Prostate gland (tissue), 2 donors: ENCODE measurements at places on chromosomes 3 and 15.
A peak's percentile ranks its signal among the peaks of the same experiment; 100 is the strongest.

GRCh38 chr15:71272932-71273331 is 157.7 kb downstream of the THSD4 start:
- DNase-seq: no peak

GRCh38 chr3:187208159-187208558 is 10.9 kb downstream of the RTP1 start:
- DNase-seq: peak; percentile 26

- no peak for DNase-seq
These were observed 269.8 kb downstream of the RYR3 start for GRCh38 chr15:33580526-33580925.

GRCh38 chr3:41224120-41224806 is 25.0 kb downstream of the CTNNB1 start:
- no peak for DNase-seq

DNA sequence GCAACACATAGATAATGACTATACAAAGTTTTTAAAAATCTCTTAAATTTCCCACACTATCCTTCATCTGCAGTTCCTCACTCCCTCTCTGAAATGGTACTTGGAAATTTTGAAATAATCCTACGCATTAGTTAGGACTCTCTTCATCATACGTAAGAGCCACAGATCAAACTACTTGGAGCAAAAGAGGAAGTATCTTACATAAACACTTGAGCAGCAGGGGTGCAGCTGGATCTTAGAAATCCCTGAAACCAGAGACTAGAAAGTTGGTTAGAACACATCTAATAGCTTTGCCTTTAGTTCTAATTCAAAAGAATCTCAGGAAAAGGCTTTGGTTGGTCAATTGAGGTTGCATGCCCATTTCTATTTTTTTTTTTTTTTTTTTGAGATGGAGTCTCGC is 38.8 kb upstream of the ZNF445 start:
- no peak for DNase-seq

DNA sequence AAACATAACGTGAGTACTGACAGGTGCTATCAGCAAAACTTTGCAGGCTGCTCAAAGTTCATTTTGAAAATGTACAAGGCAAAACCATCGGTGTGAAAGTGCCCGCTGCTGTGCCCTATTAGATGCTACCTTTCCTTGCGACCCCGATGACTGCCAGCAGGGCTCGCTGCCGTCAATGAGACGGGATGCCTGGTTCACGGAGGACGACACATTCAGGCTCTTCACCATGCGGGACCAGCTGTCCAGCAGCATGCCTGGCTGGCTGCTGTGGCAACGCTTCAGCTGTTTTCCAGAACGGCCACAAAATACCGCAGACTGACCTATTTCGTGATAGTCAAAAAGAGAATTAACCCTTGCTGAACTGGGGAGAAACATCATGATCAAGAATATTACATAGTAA is 92.7 kb upstream of the OCA2 start:
- peak; percentile 37 for DNase-seq

DNA sequence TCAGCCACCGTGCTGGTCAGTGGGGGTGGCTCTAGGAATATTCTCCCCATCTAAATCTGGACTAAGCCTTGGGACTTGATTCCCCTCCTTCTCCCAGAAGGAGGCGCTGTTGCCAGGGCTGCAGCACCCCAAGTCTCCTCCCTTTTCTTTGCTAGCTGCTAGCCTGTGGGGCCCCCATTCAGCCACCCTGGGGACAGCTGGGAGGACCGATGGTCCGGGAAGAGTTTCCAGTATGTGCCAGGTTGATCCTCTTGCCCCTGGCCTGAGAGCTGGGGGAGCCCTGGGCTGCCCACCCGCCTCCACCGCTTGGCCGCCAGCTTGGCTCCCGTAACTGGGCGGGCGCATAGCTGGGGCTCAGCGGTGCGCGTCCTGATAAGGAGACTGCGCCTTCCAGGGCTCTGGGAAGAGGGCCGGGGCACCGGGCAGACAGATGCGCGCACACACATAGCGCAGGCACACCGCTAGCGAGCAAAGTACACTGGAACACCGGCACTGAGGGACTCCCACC is 4.2 kb downstream of the SMAD6 start:
- no peak for DNase-seq

DNA sequence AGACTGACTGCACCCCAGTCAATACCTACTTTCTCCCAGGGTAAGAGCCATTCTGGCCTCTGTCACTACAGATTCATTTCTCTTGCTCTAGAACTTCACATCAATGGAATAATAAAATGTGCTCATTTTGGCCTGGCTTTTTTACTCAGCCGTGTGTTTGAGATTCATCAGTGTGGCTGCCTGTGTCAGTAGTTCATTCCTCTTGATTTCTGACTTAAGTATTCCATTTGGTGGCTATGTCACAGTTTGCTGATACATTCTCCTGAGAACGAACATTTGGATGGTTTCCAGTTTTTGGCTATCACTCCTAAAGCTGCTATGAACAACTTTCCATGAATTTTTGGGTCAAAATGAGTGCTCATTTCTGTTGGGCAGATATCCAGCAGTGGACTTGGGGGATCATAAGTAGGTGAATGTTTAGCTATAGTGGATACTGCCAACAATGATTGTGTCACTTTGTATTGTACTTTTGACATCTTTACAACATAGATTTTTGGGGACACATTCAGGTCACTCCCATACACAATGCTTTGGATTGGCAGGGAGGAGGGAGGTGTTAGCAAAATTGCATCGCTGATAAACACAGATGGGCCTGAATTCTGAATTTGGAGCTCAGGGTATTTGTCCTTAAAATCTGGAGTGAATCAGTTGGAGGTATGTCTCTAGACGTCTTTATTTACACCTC is 19.8 kb upstream of the FAM107A start:
- no peak for DNase-seq

DNA sequence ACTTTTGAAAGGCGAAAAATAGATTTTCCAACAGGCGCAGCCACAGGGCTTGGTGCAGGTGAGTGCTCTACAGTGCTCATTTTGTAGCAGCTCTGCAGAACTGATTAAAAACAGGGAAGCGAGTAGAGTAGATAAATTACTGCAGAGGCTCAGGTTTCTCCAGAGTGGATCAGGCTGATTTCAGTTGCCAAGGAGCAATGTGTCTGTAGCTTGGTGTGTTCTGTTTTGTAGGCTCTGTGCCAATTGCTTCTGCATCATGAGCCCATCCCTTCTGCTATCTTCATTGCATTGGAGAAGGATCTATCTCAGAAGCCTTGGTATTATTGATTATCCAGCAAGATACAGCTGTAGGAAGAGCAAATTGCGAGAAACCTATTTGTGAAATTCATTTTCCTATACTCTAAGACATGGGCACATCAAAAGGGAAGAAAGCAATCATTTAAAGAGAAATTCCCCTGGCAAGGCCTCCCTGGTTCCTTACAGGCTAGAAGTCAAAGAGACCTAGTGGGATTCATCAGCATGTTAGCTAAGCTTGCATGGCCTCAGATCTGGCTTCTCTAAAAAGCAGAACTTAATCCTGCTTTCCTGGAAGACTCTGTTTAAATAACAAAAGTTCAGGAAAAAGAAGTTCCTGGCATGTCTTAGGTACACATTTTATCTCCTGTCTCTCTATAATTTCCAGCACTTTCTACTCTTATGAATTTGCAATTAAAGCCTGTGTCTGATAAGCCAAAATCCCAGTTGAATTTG is 432.4 kb upstream of the ATP10A start:
- no peak for DNase-seq

DNA sequence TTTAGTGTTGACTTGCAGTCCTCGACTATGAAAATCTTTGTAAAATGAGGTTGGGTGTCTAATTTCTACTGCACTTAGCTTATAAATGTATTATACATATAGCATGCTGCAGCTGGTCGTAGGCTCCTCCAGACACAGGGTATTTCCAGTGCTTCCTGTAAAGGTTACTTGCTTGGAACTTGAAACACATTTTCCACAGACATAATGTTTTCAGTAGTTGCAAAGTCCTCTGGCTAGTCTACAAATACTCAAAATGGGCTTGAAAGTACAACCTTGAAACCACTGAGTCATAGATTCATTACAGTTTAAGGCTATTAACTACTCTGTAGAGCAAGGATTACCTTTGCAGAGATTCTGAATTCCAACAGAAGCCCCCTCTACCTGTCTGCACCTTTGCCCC is 464.1 kb downstream of the RAP2B start:
- no peak for DNase-seq

GRCh38 chr3:11724615-11725339 is 81.1 kb upstream of the VGLL4 start:
- DNase-seq: no peak

- no peak for DNase-seq
These were observed 50.0 kb upstream of the CDIN1 start for GRCh38 chr15:36529296-36530011.

DNA sequence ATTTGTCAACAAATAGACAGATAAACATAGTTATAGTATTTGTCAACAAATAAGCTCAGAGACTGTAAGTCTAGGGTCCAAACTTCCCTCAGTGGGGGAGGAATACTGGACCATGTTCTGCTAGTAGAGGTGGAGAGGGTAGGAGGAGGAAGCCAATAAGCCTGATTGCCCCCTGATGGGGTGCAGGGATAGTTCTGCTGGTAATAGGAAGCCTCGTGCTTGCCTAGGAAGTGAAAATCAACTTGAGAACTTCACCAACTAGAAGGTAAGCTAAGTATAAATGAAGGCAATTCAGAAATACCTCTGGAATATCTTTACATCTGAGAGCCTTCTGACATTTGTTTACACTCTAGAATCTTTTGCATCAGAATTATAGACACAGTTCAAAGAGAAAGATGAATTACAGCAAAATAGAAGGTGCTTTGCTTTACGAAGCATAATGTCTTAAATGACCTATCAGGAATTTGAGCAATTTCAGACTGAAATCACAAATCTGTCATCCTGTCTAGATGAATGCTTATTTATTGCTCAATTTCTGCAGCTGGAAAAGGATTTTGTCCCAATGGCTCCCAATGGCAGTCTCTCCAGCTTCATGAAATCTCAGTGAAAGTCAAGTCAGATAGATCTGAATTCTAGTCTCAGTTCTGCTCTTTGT is 225.6 kb upstream of the TBC1D5 start:
- no peak for DNase-seq

DNA sequence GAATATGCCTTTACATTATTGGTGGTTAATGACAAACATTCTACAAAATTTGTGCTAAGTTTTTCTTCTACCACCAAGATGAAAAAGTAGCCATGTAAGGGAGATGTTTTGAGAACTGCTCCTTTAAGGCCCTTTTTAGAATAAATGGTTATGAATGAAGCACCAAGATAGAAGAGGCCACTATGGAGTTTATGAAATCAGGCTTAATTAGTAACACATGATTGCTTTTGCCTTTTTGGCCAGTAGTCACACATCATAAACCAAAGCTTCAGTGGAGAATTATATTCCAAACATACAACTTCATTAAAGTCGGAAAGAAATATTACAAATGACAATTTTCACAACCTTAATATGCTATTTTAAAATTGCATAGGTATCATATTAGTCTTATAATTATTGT is 331.7 kb downstream of the RBMS3 start:
- no peak for DNase-seq

DNA sequence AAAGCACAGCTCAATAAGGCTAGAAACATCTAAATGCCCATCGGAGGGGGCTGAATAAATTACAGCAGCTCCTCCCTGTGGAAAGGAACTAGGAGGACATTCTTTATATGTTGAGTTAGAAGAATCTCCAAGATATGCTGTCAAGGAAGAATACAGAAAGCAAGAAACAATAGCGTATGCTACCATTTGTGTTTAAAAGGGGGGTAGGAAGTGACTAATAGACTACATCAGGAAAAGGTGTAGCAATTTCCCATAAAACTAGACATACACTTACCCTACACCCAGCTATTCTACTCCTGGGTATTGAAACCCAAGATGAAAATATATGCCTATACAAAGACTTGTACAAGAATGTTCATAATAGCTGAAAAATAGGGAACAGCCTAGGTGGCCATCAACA is 21.6 kb downstream of the SEC61A1 start:
- DNase-seq: no peak

DNA sequence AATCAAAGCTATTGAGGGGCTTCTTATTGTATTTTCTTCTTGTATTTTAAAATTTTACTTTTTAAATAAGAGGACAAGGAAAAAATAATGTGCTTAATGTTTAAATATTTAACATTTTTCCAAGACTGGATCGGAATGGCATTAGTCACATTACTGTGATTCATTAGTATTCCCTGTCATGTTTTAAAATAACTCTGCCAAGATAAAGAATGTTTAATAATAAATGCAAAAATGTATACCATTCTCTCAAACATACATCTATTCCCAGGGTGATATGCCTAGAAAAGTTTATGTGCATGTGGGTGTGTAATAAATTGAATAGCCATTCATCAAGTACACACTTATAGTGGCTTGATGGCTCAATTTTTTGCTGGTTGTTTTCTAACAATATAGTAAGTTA is 936.1 kb downstream of the PLOD2 start:
- DNase-seq: no peak

DNA sequence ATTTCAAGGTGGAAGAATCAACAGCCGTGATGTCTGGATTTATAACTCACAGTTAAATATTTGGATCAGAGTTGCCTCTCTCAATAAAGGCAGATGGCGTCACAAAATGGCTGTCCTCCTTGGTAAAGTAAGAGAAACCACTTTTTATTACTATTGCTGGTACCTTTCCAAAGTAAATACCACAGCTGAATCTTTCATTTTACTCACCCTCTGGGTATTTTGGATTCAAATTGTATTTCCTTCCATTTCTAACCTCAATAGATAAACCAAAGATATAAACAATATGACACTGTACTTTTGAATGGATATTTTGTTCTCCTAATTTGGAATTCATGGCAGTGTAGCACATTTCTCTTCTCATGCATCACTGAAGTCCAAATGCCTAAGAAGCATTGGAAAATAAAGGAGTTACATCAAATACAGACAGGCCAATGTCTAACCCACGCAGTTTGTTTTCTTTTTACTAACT is 29.5 kb downstream of the KLHL24 start:
- no peak for DNase-seq

GRCh38 chr15:68277131-68277602 is 378 bp upstream of the FEM1B start:
- DNase-seq: no peak

DNA sequence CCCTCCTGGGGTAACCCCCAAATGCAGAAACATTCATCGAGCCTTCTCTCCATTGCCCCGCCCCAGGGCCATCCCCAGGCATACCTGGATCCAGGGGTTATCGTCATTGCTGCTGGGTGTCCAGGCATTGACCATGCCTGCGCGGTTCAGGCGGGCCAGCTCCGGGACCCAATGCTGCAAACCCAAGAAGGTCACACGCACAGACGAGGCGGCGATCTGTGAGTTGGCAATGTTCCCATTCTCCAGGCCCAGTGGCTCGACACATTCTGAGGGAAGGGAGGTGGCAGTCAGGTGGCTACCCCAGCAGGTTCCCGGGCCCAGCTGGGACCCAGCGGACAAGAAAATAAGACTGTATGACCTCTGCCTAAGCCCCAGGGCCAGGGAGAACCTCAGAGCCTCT is 6.1 kb downstream of the MFGE8 start:
- no peak for DNase-seq

- no peak for DNase-seq
These were observed 64.5 kb downstream of the PGPEP1L start for GRCh38 chr15:98943051-98943508.
